Spinal cord (tissue), 10 donors: ENCODE measurements at places on chromosomes 4 and X.

- H3K27ac ChIP-seq = no peak overlapping the region
- DNase-seq = no peak
- H3K27me3 ChIP-seq = no peaks in the 10 kb centered on the region
- no peaks in the 10 kb centered on the region for H3K36me3 ChIP-seq
Measured at GRCh38 chr4:41323179-41323578, 66.5 kb downstream of the UCHL1 start.

- H3K27ac ChIP-seq = no peak overlapping the region
- H3K4me3 ChIP-seq = no peak overlapping the region
- no peaks in the 10 kb centered on the region for H3K36me3 ChIP-seq
- H3K4me1 ChIP-seq = no peaks in the 10 kb centered on the region
Measured at GRCh38 chr4:14392378-14392777, 609.9 kb upstream of the CPEB2 start.

DNA sequence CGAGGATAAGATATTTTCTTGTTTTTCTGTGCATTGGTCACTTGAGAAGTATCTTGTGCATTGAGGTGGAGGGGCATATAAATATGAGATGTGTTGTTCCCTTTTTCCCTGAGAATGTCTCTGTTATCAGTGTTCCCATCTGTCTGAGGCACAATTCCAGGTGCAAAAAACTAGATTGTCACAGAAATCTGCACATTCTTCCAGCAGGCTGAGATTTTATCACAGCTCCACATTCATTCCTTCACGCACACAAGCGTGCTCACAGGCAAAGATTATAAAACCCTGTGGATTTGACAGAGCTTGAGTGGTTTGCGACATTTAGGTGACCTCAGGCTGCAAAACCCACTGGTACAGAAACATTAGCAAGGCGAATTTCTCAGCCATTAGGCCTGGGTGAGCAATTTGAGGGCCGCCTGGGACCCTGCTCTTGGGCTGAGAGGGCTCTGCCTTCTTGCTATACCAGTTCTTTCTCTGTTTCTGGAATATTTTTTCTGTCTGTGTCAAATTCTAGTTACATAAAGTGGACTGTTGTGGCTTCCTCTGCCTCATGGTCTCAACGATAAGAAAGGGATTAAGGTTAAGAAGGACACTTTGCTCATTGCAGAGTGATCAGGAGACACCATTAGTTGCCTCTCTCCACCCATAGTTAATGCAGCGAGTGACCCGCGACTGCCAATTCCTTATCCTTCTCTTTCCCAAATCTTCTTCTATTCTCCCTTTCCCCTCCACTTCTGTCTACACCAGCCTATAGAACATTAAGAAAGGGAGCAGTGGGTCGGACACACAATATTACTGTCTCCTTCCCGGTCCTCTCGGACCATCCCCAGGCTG, 86.7 kb upstream of the C1QTNF7 start:
- peaks cover 9% of the 10 kb centered on the region for H3K4me1 ChIP-seq
- no peaks in the 10 kb centered on the region for H3K36me3 ChIP-seq
- H3K27me3 ChIP-seq = no peaks in the 10 kb centered on the region
- H3K27ac ChIP-seq = no peak overlapping the region

DNA sequence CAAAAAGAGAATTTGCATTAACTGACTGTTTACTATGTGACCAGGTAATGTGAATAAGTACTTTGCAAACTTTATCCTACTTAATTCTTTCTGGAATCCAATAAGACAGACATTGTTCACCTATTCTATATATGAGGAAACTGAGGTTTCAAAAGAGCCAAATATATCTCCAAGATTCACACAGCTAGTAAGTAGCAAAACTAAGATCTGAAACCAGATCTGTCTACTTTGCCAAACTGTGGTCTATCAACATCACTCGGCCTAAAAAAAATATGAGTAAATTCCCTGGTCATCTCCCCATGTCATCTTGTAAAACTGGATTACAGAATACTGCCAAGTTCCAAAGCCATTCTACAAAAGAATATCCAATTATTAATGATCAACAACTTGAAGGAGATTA, 52.8 kb downstream of the ANAPC10 start:
- DNase-seq = no peak
- H3K27me3 ChIP-seq = no peaks in the 10 kb centered on the region
- no peaks in the 10 kb centered on the region for H3K4me1 ChIP-seq
- no peak overlapping the region for H3K4me3 ChIP-seq
